ENCODE measurements at places on chromosomes 1 and 21.

DNA sequence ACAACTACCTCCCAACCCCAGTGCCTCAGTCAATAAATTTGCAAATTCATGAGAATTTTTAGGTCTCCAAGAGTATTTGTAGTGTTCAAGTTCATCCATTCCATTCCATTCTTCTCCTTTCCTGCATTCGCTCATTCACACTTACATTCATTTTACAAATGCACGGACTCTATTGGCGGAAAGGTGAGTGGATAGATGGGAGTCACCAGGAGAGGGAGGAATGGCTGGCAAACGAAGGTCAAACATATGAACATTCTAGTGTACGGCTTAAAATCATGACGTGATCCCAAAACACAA lies 2.5 kb downstream of the LORICRIN start:
- DNase-seq: no peak

DNA sequence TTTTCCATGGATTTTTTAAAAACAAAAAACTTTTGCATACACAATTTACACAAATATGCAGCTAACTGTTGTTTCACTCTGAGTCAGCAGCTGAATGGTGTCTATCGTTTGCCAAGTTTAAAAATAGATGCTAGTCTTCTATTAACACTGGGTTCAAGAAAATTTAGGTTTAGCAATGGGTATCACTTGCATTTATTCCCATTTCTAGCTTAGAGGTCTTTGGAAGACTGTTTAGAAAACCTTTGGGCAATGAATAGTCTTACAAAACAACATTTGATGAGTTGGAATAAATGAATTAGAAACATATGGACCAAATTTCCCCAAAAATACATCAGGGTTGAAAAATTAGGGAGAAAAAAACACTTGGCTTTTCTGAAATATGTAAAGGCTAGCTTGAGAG lies 165.8 kb downstream of the LYPLAL1 start:
- no peak for DNase-seq

- no peak for DNase-seq
Observed at GRCh38 chr1:30751830-30752650, 5.5 kb downstream of the LAPTM5 start.

GRCh38 chr1:67294836-67295617 lies 12.6 kb upstream of the IL12RB2 start:
- no peak for DNase-seq

DNA sequence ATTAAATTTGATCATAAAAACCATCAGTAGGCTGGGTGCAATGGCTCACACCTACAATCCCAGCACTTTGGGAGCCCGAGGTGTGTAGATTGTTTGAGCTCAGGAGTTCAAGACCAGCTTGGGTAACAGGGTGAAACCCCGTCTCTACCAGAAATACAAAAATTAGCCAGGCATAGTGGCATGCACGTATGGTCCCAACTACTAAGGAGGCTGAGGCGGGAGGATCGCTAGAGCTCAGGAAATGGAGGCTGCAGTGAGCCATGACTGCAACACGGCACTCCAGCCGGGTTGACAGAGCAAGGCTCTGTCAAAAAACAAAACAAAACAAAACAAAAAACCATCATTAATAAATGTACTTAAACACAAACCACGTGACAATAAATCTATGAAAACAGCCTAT lies 61.0 kb downstream of the ARID4B start:
- no peak for DNase-seq

GRCh38 chr1:170537798-170538503 lies 6.0 kb downstream of the GORAB start:
- no peak for DNase-seq

DNA sequence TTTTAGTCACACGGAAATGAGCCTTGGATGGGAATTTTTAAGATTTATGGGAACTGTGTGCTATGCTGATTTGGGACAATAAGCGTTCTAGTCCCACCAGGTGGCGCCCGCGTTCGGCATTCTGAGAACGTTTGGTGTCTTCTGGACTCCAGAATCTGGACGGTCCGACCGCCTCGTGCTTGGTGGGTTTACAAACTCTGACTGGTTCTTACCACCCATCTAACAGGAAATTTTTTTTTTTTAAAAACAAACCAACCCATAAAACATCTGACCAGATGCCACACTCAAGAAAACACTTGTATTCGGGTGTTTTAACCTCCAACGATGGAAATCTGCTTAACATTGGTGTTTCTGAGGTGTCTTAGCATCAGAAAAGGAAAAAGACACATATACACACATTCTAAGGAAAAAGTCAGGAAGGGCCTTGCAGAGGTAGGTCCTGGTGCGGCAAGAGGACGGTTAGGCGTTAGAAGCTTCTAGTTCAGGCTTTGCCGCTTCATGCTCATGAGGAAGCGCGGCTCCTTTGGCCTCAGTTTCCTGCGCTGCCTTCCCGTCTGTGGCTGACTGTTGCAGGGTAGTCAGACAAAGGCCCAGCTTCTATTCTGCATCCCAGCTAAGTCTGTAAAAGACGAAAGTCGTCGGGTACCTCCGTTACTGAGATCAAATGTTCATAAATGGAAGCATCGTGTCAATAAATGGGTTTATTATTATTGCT lies 814 bp upstream of the DYRK3 start:
- peak; percentile 82 for DNase-seq

GRCh38 chr1:33721301-33721815 lies 142.5 kb upstream of the HMGB4 start:
- DNase-seq: no peak

- DNase-seq: no peak
Observed at GRCh38 chr1:221939607-221940006, 197.7 kb upstream of the DUSP10 start.

- no peak for DNase-seq
Observed at GRCh38 chr1:108079440-108080025, 114.6 kb upstream of the VAV3 start.

- DNase-seq: no peak
Observed at GRCh38 chr1:234841281-234841680, 231.3 kb upstream of the IRF2BP2 start.

DNA sequence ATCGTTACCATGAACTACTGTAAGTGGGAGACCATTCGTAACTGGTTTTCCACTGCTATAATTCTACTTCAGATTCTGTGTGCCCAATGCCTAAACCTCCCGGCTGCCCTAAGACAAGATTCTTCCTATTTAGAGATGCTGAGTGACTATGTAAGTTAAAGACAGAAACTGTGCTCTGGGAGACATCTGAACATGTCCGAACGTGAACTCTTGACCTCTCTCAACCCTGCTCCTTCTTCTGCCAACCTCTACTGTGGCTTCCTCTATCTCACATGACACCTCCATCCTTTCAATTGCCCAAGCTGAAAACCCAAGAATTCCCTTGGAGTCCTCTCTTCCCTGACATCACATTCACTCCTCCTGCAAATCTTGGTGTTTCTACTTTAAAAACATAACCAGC lies 182.9 kb downstream of the AKT3 start:
- no peak for DNase-seq

- DNase-seq: no peak
Observed at GRCh38 chr1:192527950-192528349, 47.6 kb upstream of the RGS1 start.

GRCh38 chr1:205359771-205360565 lies 3.2 kb upstream of the KLHDC8A start:
- peak; percentile 85 for DNase-seq

DNA sequence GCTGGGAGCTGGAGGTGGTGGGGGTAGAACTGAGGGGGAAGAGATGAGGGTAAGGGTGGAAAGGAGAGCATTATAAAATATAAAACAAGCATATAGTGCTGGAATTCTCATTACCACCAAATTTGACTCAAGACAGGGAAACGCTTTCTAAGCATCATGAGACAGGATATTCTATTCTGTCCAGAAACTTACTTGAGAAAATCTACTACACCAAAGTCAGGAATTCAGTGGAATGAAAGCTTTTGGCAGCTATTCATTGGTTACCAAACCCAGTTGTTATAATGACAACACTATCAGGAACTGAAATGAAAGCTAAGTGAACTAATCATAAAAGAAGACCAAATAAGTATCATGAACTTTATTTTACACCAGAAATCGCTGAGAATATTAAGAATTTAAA lies 14.5 kb downstream of the AIDA start:
- no peak for DNase-seq

DNA sequence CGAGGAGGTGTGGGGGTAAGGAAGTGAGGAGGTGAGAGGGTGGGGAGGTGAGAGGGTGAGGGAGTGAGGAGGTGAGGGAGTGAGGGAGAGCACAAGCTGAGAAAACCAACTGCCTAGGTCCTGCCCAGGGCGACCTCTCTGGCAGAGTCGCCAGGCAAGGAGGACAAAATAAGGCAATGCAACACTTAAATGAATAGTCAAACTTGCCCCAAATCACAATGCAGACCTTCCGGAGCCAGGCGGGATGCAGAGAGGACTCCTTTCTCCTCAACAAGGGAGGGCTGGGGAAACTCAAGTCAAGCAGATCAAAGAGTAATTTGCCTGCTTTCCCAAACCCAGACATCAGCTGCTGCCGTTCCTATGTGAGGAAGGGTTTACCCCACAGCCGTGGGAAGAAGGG lies 86.0 kb downstream of the CCDC185 start:
- DNase-seq: no peak

- DNase-seq: no peak
Observed at GRCh38 chr1:78755986-78756385, 106.4 kb downstream of the IFI44 start.

- no peak for DNase-seq
Observed at GRCh38 chr1:209650454-209650853, 1.8 kb downstream of the LAMB3 start.

DNA sequence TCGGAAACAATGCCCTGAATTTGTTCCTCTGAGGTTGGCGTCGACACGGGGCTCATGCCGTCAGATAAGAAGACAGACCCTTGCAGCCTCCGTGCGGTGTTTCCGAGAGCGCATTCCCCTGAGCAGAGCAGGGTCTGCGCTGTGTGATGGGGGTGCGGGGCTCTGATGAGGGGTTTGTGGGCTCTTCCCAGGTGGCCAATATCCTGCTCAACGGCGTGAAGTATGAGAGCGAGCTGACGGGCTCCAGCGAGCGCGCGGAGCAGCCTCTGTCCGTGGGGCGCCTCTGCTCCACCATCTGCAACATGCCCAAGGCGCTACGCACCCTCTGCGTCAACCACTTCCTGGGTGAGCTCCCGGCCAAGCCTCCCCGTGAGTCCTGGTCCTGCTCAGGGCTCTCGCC lies 17.3 kb downstream of the SLC45A1 start:
- no peak for DNase-seq
